ENCODE measurements at places on chromosomes 6 and 20.

DNA sequence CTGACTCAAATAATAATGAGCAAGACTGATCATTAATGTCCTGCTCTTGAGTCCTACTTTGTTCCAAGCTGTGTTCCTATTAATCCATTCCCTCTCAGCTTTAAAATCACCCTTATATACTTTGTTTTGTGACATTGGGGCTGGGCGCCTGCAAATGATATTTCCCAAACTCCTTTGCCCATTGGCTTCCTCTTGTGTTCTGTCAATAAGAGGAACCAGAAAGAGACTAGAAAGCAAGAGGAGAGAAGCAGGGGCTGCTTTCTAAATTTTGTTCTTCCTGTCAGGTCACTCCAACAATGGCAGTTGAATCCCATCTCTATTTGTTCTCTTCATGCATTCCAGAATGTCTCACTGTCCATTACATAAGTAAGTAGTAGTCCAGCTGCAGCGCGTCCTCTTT is 21.6 kb upstream of the TRIM27 start:
- no peak for DNase-seq

- DNase-seq = no peak
Measured at GRCh38 chr6:16338577-16339264, 100.3 kb downstream of the GMPR start.

GRCh38 chr6:135261872-135262725 is 81.0 kb downstream of the MYB start:
- DNase-seq = no peak

- no peak for DNase-seq
Measured at GRCh38 chr6:43276577-43277305, 21.3 kb upstream of the SLC22A7 start.

DNA sequence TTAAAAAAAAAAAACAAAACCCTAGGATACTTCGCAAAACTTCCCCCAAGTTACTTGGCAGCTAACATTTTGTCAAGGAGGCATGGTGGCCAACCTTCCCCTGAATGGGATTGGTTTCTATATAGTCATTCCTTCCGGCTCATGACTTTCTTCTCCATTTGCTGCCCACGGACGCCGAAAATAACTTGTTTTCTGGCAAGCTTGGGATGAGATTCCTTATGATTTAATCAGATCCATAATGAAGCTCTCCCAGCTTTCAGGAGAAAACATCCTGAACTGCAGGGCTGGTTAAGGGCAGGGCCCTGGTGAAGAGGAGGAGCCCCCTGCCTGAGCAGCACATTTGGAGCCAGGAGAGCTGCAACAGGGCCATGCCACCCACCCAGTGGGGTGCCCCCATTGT is 49.9 kb downstream of the PPP1R16B start:
- DNase-seq = no peak

All from activated CD4-positive, alpha-beta memory T cell treated with anti-CD3 and anti-CD28 coated beads, Interleukin-2, amount 10 ng/mL, durations not matched to agents 7 days and 5 days (primary cell).